Stimulated activated CD8-positive, alpha-beta memory T cell treated with anti-CD3 and anti-CD28 coated beads, Interleukin-4, amount 100 ng/mL, for 1 hour (primary cell): ENCODE measurements at places on chromosomes 16 and 17.

- no peak for DNase-seq
Measured at GRCh38 chr17:75892556-75893224, 4.1 kb downstream of the TRIM65 start.

DNA sequence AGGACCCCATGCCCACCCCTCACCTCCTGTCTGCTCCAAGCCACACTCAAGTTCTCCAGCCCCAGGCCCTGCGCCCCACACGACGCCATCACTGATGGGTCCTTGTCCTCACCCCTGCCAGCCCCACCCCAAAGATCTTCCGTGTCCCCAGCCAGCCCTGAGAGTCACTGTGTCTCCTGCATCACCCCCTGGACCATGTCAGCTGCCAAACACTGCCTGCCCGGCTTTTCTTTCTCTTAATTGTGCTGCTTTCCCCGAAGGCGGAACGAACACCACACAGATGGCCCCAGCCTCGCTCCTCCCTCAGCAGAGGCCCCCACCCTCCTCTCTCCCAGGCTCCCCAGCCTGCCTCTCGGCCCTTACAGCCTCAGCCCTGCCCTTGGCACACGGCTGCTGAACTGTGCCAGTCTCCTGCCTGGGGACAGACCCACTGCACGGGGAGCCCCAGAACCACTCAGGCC lies 4.8 kb upstream of the GAA start:
- DNase-seq, result no peak

DNA sequence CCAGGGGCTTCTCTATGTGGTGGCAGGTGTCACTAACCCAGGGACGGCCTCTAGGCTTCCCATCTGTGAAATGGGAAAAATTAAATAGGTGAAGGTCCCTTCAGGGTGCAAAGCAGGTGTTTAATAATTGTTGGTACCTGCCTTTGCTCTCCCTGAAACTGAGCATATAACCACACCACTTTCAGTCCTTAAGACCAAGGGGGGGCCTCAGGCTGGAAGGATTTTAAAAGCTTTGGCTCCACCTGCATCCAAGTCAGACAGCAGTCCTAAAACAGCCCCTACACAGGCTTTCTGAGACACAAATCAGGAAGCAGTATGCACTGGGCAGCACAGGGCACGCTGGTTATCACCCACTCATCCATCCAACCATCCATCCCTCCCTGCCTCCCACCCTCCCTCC lies 55.0 kb downstream of the TK2 start:
- no peak for DNase-seq

DNA sequence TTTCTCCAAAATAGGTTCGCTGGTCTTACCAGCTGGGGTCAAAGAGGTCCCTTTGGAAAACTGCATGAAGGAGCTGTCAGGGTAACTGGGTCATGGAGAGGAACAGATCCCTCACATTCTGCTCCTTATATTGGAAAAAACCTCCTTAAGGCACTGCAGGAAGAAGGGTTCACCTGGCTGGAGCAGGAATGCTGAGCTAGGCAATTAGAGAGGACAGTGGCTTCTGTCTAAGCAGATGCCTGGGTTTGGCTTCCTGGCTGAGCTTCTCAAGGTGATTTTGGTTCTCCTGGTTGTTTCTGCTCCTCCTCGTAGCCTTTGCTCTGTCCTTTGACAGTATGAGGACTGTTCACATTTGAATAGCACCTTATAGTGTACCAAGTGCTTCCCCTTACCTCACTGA lies 19.6 kb downstream of the ITGB3 start:
- no peak for DNase-seq

- no peak for DNase-seq
Measured at GRCh38 chr16:13999071-13999894, 71.8 kb upstream of the MRTFB start.

- DNase-seq, result no peak
Measured at GRCh38 chr17:64213995-64214811, 48.9 kb downstream of the TEX2 start.

- no peak for DNase-seq
Measured at GRCh38 chr17:49447628-49448302, 33.1 kb upstream of the PHB1 start.

DNA sequence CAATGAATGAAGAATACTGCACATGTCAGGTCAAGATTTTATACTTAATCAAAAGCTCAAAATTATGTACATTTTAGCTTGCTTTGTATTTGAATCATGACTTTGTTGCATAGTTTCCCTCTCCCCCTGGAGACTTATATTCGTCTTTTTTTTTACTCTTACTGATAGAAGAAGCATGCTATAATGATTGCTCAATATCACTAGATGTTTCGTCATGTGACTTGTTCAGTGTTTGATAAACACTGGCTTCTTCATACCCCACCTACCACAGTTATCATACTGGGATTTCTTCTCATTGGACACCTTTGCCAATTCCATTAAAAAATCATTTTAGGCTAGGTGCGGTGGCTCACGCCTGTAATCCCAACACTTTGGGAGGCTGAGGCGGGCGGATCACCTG lies 148.7 kb downstream of the FTO start:
- no peak for DNase-seq

DNA sequence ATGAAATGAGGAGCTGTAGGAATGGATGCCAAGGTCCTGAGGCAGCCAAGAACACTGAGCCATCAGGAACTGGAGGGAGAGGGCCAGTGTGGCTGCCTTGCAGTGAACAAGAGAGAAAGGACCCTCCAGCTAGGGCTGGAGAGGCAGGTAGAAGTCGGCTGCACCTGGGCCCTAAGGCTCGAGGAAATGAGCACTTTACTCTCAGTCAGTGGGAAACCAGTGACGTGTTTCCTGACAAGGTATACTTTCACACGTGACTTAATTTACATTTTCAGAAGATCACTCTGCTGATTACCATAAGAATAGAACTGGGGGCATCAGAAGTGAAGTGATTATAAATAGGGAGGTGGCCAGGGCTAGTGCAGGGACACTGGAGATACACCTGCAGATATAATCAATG lies 115.2 kb downstream of the C17orf67 start:
- DNase-seq, result no peak

DNA sequence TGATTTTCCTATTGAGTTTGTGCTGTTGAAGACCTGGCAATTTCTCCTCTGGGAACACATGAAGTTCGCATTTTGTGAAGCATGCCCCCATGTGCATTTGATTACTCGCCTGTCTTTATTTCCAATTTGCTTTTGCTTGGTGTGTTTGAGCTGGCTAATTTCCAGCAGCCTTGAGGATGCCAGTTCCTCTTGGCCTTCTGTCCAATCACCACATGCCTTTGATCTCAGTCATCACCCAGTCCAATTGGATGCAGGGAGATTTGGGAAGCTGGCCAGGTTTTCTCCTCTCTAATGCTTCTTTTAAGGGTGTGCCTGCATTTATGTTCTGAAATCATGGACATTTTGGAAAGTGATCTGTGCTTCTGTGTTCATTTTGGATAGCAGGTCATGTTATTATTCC lies 3.8 kb upstream of the TMEM100 start:
- no peak for DNase-seq

- no peak for DNase-seq
Measured at GRCh38 chr17:48795444-48796162, 21.4 kb downstream of the TTLL6 start.

DNA sequence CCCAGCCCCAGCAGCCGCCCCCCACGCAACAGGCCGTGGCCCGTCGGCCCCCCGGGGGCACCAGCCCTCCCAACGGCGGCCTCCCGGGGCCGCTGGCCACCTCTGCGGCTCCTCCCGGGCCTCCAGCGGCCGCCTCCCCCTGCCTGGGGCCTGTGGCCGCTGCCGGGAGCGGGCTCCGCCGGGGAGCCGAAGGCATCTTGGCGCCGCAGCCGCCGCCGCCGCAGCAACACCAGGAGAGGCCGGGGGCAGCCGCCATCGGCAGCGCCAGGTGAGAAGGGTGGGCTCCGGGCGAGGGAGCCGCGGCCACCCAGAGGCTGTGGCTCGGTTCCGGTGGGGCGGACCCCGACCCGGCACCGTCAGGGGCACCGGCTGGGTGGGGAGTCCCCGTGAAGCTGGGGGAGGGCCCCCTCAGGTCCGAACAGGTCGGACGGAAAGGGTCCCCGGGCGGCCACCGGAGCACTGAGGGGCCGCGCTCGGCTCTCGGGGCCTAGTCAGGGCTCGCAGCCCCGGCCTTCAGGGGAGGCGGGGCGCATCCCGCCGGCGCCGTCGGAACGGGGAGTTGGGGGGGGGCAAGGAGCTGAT lies 583 bp downstream of the ATXN2L start:
- no peak for DNase-seq

GRCh38 chr17:79917902-79918484 lies 78.8 kb upstream of the CBX4 start:
- DNase-seq, result no peak

- DNase-seq, result peak; percentile 85
Measured at GRCh38 chr16:30534368-30535105, at the start of gene ZNF747. Gene ZNF747 (minus strand): TSS chr16:30534858. CDS start chr16:30534679, 179 bp downstream.

- no peak for DNase-seq
Measured at GRCh38 chr16:31198207-31198882, 4.2 kb downstream of the PYCARD start.

DNA sequence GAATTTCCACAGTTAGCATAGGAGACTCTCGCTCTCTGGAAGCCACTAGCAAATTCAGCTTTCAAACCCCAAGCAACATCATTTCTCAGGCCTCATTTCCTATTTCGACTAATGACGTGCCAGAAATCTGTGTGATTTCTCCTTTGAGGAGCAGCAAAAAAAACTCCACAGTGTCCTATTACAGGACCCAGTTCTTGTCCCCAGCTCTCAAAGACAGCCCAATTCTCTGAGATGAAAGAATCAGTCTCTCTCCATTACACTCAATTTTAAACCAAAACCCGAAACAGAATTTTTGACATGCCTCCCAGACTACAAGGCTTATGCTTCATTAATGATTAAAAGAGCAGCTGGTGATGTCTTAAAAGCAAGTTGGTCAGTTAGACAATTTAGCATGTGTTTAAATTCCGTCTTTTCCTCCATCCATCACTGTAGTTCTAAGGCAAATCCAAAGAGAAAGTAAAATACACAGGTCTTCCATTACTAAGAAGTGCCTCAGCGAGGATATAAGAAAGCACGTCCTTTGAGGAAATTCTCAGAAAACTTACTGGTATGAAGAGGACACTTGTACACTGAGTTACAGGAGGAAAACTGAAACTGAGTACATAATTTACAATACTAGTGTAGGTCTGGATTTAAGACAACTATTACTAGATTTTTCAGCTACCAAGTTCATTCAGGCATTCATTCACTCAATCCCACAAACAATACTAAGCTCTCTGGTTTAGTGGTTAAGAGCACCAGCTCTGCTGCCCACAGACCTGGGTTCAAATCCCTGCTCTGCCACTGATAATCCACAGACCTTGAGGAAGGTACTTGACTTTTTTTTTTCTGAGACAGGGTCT lies 12.5 kb downstream of the TOM1L2 start:
- DNase-seq, result no peak

GRCh38 chr16:87392821-87393679 lies 914 bp downstream of the MAP1LC3B start:
- DNase-seq, result no peak

DNA sequence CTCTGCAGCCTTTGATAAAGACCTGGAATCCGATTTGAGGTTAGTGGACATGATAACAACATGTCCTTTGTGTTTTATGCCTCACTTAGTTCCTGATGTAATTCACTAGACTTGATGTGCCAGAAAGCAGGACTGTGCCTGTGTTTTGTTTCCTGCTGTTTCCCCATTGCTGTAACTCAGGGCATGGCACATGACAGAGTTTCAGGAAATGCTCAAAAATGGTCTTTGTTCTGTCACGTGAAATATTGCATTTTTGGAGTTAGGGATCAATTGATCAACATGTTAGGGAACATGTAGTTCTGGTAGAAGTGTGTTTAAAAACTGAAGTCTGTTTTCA lies 32.8 kb downstream of the DHX38 start:
- DNase-seq, result no peak

DNA sequence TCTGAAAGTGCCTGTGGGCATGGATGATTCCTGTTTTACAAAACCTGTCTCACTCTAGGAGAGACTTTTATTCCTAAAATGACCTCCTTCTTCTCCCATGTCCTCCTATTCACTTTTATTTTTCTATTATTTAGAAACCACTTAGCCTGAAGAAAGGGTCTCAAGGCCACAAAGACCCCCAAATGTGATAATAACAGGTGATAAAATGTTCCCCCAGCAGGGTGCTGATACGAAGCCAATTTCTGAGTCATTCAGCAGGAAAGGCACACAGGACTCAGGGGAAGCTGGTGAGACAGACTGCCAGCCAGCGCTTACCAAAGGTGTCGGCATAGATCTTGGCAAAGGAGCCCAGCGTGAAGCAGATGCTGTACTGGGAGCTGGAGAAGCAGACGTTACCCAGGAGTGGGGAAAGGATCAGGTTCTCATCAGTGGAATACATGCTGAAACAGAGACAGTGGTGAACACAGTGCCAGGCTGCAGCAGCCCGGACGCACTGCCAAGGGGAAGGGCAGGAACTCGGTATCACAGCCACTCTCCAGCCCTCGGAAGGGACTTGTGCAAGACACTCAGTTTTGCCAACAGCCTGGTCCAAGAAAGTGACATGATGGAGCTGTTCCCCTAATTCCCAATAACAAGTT lies 24.6 kb downstream of the HIGD1B start:
- no peak for DNase-seq

DNA sequence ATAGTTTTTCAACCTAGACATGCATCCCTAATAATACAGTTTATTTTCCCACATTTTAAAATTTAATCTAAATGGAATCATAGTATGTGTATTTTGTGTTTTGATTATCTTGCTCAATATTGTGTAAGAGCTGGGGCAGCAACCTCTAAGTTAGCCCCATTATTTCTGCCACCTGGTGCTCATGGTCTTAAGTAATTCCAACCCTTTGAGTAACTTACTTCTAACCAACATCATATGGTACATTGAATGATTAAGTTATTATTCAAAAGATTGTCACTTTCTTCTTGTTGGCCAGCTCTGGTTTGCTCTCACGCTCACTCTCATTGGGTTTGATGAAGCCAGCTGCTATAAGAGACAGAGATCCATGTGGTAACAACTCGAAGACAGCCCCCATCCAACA lies 3.9 kb upstream of the KRTAP4-3 start:
- no peak for DNase-seq

- no peak for DNase-seq
Measured at GRCh38 chr17:43406676-43407645, 8.2 kb downstream of the ARL4D start.

GRCh38 chr17:55433029-55433628 lies 11.5 kb upstream of the MMD start:
- no peak for DNase-seq

GRCh38 chr17:60086818-60087591 lies 8.3 kb upstream of the HEATR6 start:
- no peak for DNase-seq

DNA sequence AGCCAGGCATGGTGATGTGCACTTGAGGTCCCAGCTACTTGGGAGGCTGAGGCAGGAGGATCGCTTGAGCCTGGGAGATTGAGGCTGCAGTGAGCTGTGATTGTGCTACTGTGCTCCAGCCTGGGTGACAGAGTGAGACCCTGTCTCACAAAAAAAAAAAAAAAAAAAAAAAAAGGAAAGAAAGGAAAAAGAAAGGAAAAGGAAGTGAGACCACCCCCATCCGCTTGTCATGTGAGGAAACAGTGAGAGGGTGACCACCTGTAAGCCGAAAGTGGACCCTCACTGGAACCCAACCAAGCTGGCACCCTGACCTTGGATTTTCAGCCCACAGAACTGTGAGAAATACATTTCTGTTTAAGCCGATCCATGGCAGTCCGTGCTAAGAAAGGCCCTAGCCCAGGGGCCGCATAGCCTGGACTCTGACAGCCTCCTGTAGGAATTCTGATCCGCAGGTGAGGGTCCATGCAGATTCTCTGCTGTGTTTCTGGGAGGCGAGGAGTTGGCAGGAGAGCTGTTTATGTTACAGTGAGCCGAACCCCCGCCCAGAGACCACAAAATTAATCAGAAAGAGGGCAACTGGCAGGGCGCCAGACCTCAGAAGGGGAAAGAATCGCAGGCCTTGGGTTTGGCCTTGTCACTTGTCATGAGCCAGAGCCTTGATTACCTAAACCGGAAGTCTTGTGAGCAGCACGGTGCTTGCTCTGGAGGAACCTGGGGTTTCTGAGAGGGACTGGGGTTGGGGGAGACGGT lies 945 bp downstream of the SGSH start:
- peak; percentile 95 for DNase-seq
